Tibial nerve (tissue), 4 donors: ENCODE measurements at places on chromosomes 5 and 9.

DNA sequence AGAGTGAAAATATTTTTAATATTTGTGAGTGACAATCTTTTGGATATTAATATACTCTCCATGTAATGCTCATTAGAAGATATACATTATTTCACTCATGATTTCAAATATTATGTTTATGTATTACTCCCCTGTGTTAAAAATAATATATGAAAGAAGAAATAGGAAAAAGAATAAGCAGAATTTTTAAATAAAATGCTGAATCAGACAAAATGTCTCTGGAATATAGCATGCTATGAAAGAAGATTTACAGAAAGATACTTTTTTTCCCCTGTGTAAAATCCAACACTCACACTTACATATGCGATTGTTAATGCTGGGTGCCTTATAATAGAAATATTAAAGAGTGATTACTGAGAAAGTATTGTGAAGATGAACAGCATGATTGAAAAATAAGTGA lies 373.7 kb downstream of the ANXA1 start:
- H3K27ac ChIP-seq, result no peak overlapping the region
- no peak overlapping the region for H3K4me3 ChIP-seq
- H3K27me3 ChIP-seq, result no peaks in the 10 kb centered on the region

GRCh38 chr5:80141147-80141671 lies 106.1 kb downstream of the THBS4 start:
- DNase-seq, result peak; percentile 81
- peaks cover 22% of the 10 kb centered on the region for H3K4me1 ChIP-seq
- no peaks in the 10 kb centered on the region for H3K27me3 ChIP-seq
- no peak overlapping the region for H3K4me3 ChIP-seq
- H3K36me3 ChIP-seq, result peaks cover 38% of the 10 kb centered on the region
- peak overlapping the region; percentile 94 for H3K27ac ChIP-seq

DNA sequence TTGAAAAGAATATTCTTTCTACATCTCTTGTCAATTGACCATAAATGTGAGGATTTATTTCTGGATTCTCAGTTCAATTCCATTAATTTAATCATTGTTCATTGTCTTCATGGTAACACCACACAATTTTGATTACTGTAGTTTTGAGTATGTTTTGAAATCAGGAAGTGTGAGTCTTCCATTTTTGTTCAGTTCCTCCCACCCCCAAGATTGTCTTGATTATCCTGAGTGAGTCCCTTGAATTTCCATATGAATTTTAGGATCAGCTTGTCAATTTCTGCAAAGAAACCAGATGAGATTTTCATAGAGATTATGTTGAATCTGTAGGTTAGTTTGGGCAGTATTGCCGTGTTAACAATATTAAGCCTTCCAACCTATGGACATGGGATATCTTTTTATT lies 9.5 kb downstream of the CYFIP2 start:
- no peak for DNase-seq
- H3K4me1 ChIP-seq, result no peaks in the 10 kb centered on the region
- no peak overlapping the region for H3K27ac ChIP-seq
- H3K4me3 ChIP-seq, result no peak overlapping the region
- H3K36me3 ChIP-seq, result no peaks in the 10 kb centered on the region

DNA sequence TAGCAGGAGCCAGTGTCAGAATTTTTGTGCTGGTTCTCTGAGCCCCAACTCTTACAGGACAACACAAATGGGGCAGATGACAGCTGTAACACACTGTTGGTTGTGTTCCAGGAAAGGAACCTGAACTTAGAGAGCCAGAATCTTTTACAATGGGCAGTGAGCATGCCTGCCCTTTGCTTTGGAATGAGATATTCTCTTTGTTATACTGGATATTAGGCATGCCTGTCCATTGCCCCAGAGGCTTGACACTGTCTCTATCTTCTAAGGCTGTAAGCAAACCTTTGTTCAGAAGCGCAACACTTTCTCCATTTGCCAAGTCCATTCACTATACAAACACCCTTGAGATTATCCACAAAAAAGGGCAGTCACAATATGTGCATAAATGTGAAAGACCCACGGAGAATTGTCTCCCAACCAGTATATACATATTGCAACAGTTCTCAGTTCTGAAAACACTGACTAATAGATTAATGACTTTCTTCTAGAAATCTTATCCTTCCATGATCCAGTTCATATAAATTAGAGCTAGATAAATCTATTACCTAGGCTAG lies 26.3 kb upstream of the CEP120 start:
- no peak overlapping the region for H3K4me3 ChIP-seq
- no peaks in the 10 kb centered on the region for H3K4me1 ChIP-seq
- no peak overlapping the region for H3K27ac ChIP-seq
- DNase-seq, result no peak

GRCh38 chr9:99041618-99042017 lies 63.3 kb upstream of the TGFBR1 start:
- no peak overlapping the region for H3K4me3 ChIP-seq
- H3K36me3 ChIP-seq, result peaks cover 79% of the 10 kb centered on the region
- no peak overlapping the region for H3K27ac ChIP-seq
- H3K27me3 ChIP-seq, result no peaks in the 10 kb centered on the region
- H3K4me1 ChIP-seq, result peaks cover 10% of the 10 kb centered on the region

GRCh38 chr9:8287501-8287900 lies 487.9 kb upstream of the DMAC1 start:
- no peaks in the 10 kb centered on the region for H3K27me3 ChIP-seq
- no peak for DNase-seq

DNA sequence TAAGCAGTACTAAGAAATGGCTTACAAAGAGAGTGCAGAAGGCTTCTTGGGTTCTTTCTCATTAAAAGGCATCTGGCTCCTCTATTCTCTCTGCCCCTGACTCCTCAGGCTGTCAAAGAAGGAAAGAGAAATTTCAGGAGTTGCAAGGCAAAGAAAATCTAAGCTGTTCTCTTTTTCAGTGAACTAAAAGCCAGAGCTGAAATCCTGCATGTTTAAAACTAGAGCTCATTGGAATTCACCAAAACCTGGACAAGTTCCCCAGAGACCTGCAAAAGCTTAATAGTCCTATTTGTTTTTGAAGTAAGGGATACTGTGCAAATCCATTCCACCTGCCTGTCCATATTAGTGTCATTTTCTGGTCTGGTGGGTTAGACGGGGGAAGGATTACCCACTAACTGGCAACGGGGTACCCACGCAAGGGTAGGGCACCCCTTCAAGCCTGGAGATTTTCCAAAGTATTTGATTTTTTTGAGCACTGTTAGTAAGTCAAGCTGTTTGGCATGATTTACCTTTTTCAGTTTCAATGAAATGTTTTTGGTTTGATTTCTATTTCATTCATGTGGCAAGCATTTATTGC lies 179.3 kb downstream of the FSTL4 start:
- H3K27ac ChIP-seq, result no peak overlapping the region
- H3K4me3 ChIP-seq, result no peak overlapping the region
- H3K36me3 ChIP-seq, result no peaks in the 10 kb centered on the region
- H3K27me3 ChIP-seq, result no peaks in the 10 kb centered on the region

DNA sequence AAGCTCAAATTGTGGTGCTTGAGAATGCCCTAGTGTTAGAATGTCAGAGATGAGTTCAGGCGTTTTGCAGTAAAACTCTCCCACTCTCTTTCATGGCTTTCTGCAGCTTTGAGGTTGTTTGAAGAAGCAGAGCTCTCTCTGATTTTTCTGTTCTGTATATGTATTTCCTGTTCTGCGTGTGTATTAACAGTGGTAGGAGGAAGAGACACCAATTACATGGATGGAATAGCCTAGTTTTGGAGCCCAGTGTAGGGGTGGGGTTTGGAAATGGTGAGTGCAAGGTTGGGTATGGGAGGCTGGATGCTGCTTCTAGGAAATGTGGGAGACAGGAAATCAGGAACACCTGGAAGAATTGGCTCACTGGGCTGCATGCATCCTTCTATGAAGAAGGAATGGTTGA lies 12.4 kb downstream of the LARP1 start:
- H3K36me3 ChIP-seq, result no peaks in the 10 kb centered on the region
- no peak overlapping the region for H3K27ac ChIP-seq
- no peak overlapping the region for H3K4me3 ChIP-seq
- DNase-seq, result no peak
- peaks cover 90% of the 10 kb centered on the region for H3K4me1 ChIP-seq

GRCh38 chr9:7906783-7907550 lies 107.4 kb upstream of the DMAC1 start:
- no peaks in the 10 kb centered on the region for H3K36me3 ChIP-seq
- no peaks in the 10 kb centered on the region for H3K4me1 ChIP-seq
- no peak overlapping the region for H3K4me3 ChIP-seq
- no peak overlapping the region for H3K27ac ChIP-seq

GRCh38 chr5:139667001-139667729 lies 19.0 kb downstream of the CXXC5 start:
- H3K27me3 ChIP-seq, result no peaks in the 10 kb centered on the region
- H3K27ac ChIP-seq, result peak overlapping the region; percentile 91
- H3K4me1 ChIP-seq, result peaks cover 83% of the 10 kb centered on the region
- no peak for DNase-seq
- no peaks in the 10 kb centered on the region for H3K36me3 ChIP-seq

- no peak overlapping the region for H3K27ac ChIP-seq
- H3K27me3 ChIP-seq, result no peaks in the 10 kb centered on the region
- no peaks in the 10 kb centered on the region for H3K36me3 ChIP-seq
Measured at GRCh38 chr9:123493627-123494026, 137.6 kb downstream of the CRB2 start.

DNA sequence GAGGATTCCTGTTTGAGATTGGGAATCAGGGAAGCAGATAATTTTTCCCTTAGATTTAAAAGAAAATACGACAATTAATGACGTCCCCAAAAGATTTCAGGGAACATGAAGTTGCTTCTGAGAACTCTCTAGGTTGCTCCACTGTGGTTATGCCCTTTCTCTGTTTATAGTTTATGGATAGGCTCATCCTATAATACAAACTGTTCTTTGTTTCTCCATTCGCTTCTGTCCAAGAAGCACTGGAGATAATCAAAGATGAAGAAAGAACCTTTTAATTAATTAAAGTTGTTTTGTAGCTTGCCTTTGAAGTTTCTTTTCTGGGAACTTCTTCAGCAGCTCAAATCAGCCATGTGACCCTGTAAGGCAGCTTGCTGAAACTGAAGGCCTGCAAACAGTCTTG lies 87.5 kb downstream of the CHSY3 start:
- H3K4me3 ChIP-seq, result no peak overlapping the region
- H3K4me1 ChIP-seq, result no peaks in the 10 kb centered on the region
- H3K36me3 ChIP-seq, result no peaks in the 10 kb centered on the region
- H3K27ac ChIP-seq, result no peak overlapping the region
- no peaks in the 10 kb centered on the region for H3K27me3 ChIP-seq
- no peak for DNase-seq

DNA sequence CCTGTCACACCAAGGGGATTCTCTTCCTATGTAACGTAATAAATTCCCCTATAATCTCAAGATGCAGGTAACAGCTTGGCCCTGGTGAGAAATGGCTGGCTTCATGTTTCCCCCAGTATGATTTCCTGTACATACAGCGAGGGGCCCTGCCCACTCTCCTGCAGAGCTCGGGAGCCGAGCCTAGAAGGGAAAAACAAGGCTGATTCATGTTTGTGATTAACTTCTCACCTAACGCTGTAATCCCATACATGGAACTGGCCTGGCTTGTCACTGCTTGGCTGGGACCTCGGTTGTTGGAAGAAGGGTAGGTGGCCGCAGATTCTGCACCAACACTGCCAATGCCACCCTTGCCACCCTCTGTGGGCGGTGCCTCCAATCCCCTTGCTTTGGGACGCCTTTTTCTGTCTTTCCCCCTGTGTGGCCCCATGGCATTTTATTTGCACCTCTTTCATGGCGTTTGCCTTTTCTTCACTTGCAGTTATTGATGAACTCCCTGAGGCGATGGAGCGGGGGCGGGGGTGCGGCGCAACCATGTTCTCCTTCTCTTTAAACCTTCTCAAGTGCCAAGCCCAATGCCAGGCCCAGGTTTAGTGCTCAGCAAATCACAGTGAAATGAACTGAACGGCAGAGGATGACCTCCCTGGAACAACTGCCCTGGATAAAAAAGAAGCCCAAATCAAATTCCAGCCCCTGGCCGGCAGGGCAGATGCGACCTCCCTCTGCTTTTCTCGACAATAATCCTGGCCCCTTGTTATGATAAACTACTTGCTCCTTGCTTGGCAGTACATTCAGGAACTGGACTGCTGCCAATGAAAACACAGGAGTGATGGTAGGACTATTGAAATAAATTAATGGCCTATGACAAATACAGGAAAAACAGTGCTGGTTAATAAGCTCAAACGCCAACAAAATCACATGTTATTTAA lies 108.1 kb downstream of the TMEM174 start:
- H3K27me3 ChIP-seq, result no peaks in the 10 kb centered on the region
- DNase-seq, result peak; percentile 82
- H3K4me1 ChIP-seq, result no peaks in the 10 kb centered on the region

DNA sequence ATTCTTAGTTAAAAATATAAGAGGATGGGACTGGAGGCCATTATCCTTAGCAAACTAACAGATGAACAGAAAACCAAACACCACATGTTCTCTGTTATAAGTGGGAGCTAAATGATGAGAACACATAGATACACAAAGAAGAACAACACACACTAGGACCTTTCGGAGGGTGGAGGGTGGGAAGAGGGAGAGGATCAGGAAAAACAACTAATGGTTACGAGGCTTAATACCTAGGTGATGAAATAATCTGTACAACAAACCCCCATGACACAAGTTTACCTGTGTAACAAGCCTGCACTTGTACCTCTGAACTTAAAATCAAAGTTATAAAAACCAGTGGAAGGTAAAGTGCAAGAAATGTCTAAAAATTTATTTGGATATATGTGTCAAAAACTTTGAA lies 1047.4 kb upstream of the C9orf72 start:
- DNase-seq, result no peak
- H3K27ac ChIP-seq, result no peak overlapping the region
- no peak overlapping the region for H3K4me3 ChIP-seq
- no peaks in the 10 kb centered on the region for H3K27me3 ChIP-seq

- H3K27ac ChIP-seq, result no peak overlapping the region
- no peak overlapping the region for H3K4me3 ChIP-seq
- no peaks in the 10 kb centered on the region for H3K4me1 ChIP-seq
- H3K36me3 ChIP-seq, result no peaks in the 10 kb centered on the region
Measured at GRCh38 chr5:125713109-125713805, 710.0 kb upstream of the GRAMD2B start.

GRCh38 chr5:159735036-159735435 lies 181.2 kb upstream of the ADRA1B start:
- H3K4me3 ChIP-seq, result no peak overlapping the region
- no peak overlapping the region for H3K27ac ChIP-seq
- H3K4me1 ChIP-seq, result no peaks in the 10 kb centered on the region

- H3K36me3 ChIP-seq, result no peaks in the 10 kb centered on the region
- no peak overlapping the region for H3K27ac ChIP-seq
- H3K4me3 ChIP-seq, result no peak overlapping the region
- DNase-seq, result no peak
- H3K27me3 ChIP-seq, result peaks cover 42% of the 10 kb centered on the region
Measured at GRCh38 chr5:63963926-63964325, 1.7 kb upstream of the HTR1A start.

- no peaks in the 10 kb centered on the region for H3K27me3 ChIP-seq
- no peaks in the 10 kb centered on the region for H3K4me1 ChIP-seq
- no peak overlapping the region for H3K4me3 ChIP-seq
- peaks cover 21% of the 10 kb centered on the region for H3K36me3 ChIP-seq
- no peak overlapping the region for H3K27ac ChIP-seq
Measured at GRCh38 chr5:98905857-98906688, 22.7 kb downstream of the CHD1 start.
